Activated naive CD8-positive, alpha-beta T cell treated with anti-CD3 and anti-CD28 coated beads, Interleukin-2, amount 10 ng/mL, durations not matched to agents 7 days and 5 days (primary cell): ENCODE measurements at places on chromosomes 13 and 19. TPM values are rescaled to one million over a fixed set of nuclear protein-coding genes. Genes with fewer than 3 reads are reported as not detected.

NLRP4 gene
- not detected for total RNA-seq

DNA sequence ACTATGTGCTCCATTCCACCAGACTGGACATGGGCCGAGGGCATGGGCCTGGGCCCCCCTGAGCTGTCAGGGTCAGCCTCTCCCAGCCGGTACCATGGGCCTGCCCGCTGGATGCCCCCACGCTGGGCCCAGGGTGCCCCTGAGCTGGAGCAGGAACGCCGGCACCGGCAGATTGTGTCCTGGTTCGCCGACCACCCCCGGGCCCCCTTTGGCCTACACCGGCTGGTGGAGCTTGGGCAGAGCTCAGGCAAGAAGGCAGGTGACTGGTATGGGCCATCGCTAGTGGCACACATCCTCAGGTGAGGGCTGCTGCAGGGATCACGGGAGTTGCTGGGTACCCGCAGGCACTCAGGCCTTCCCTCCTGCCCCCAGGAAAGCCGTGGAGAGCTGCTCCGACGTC lies 3.1 kb downstream of the ATG4D start:
- no peak overlapping the region for H3K27ac ChIP-seq
- H3K4me3 ChIP-seq, result no peak overlapping the region
- peaks cover 17% of the 10 kb centered on the region for H3K4me1 ChIP-seq
- no peak for DNase-seq

DNA sequence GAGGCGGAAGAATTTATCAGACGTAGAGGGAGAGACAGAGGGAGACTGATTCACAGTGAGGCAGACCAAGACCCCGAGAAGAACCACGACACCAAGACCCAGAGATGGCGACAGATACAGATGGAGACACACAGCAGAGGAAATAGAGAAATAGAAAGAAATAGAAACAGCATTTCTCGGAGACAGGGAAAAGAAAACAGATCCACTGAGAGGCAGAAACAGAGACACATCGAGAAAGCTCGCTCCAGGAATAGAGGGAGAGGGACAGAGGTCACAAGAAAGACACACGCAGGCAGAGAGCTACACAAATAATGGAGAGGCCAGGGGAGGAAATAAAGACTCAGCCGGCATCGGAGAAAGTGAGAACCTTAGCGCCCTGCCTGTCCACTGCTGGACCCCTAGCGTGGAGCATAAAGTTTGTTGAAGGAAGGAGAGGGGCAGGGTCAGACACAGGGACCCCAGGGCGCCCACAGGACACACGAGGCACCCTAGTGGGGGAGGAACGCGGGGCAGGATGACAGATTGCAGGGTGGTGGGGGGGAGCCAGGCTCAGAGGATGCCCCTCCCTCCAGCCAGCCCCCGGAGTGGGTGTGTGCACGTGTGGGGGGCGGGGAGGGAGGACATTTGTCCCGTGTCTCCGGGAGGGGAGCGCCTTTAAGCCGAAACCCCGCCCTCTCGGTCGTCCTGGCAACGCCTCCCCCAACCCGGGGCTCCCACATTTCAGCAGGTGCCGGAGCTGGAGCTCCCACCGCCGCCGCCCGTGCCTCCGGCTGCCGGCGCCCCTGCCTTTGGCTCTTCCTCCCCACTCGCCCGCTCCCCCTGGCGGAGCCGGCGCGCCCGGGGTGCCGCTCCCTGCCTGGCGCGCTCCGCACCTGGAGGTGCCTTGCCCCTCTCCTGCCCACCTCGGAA lies at the start of gene PRKCG:
Gene PRKCG (plus strand): TSS at position 716 of the 909 bp plus-strand sequence. CDS start 298 bp downstream, outside the sequence.
- DNase-seq, result peak; percentile 78
- peak within 1 kb of the TSS; percentile 56 for H3K4me3 ChIP-seq
- peaks cover 4% of the 10 kb centered on the region for H3K36me3 ChIP-seq
- peaks cover 21% of the 10 kb centered on the region for H3K27me3 ChIP-seq
- H3K27ac ChIP-seq, result no peak within 1 kb of the TSS

- H3K27ac ChIP-seq, result no peak overlapping the region
- H3K4me3 ChIP-seq, result no peak overlapping the region
- no peaks in the 10 kb centered on the region for H3K4me1 ChIP-seq
- H3K27me3 ChIP-seq, result peaks cover 8% of the 10 kb centered on the region
Observed at GRCh38 chr19:42059196-42059595, 10.8 kb downstream of the GRIK5 start.

GRCh38 chr19:45471931-45472562 lies 4.3 kb downstream of the FOSB start:
- H3K4me1 ChIP-seq, result peaks cover 26% of the 10 kb centered on the region
- peaks cover 49% of the 10 kb centered on the region for H3K27me3 ChIP-seq
- no peak overlapping the region for H3K4me3 ChIP-seq
- no peak overlapping the region for H3K27ac ChIP-seq
- no peak for DNase-seq

PROSER3 gene
- 59.9 TPM for total RNA-seq

KPTN gene
- 8.0 TPM for total RNA-seq

DNA sequence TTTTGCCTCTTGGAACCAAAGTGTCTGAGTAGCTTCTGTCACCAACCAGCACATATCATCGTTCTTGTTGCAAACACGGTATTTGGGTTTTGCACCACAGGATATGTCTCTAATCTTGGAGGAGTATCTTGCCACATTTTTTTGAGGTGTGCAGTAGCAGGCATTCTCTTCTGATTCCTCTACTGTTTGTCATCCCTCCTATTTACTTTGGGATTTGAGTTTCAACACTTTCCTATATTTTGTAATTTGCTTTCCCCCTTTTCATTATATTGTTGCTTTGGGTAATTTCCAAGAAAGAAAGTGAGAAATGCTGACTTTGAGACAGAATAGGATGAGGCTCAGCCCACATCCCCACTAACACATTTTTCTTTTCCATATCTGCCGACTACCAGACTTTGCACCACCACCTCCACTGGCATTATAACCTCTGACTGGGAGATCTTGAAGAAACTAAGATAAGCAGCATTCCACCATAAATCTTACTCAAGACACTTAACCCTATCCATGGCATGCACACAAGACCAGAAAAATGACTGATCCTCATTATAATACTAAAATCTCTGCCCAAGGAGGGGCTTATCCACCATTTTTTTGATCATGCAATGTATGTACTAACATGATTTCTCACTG lies 12.0 kb upstream of the DZIP1 start:
- DNase-seq, result no peak
- H3K4me1 ChIP-seq, result no peaks in the 10 kb centered on the region
- H3K27ac ChIP-seq, result no peak overlapping the region
- no peak overlapping the region for H3K4me3 ChIP-seq
- no peaks in the 10 kb centered on the region for H3K36me3 ChIP-seq
- H3K27me3 ChIP-seq, result peaks cover 17% of the 10 kb centered on the region

- no peaks in the 10 kb centered on the region for H3K27me3 ChIP-seq
- H3K36me3 ChIP-seq, result peaks cover 9% of the 10 kb centered on the region
Observed at GRCh38 chr13:59906413-59907049, 257.2 kb downstream of the DIAPH3 start.

GRCh38 chr19:35225951-35226350 lies 2.6 kb downstream of the FAM187B start:
- peaks cover 4% of the 10 kb centered on the region for H3K4me1 ChIP-seq
- H3K4me3 ChIP-seq, result no peak overlapping the region
- DNase-seq, result no peak
- no peaks in the 10 kb centered on the region for H3K36me3 ChIP-seq
- no peak overlapping the region for H3K27ac ChIP-seq

DNA sequence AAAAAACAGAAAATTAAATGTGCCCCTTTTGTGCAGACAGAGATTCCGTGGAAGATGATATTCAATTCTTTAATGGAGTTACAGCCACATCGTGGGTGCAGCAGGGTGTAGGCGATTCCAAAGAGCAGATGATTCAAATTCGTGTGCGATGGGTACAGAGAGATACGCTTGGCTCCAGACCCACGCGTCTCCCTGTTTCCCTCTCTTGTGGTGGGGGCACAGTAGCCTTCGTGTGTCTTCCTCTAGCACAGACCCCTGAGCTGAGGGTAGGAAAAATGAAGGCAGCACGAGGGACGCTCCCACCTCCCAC lies 4.8 kb downstream of the TSPAN16 start:
- no peak for DNase-seq
- no peak overlapping the region for H3K4me3 ChIP-seq
- peaks cover 10% of the 10 kb centered on the region for H3K27me3 ChIP-seq
- no peak overlapping the region for H3K27ac ChIP-seq
- H3K36me3 ChIP-seq, result no peaks in the 10 kb centered on the region
- no peaks in the 10 kb centered on the region for H3K4me1 ChIP-seq

FAM32A gene
- 63.4 TPM for total RNA-seq

- peaks cover 5% of the 10 kb centered on the region for H3K36me3 ChIP-seq
- H3K4me3 ChIP-seq, result no peak overlapping the region
- no peak for DNase-seq
- no peaks in the 10 kb centered on the region for H3K27me3 ChIP-seq
Observed at GRCh38 chr19:51915324-51915867, 10.6 kb upstream of the ZNF649 start.

ZNF221 gene
- total RNA-seq, result 2.9 TPM

DNA sequence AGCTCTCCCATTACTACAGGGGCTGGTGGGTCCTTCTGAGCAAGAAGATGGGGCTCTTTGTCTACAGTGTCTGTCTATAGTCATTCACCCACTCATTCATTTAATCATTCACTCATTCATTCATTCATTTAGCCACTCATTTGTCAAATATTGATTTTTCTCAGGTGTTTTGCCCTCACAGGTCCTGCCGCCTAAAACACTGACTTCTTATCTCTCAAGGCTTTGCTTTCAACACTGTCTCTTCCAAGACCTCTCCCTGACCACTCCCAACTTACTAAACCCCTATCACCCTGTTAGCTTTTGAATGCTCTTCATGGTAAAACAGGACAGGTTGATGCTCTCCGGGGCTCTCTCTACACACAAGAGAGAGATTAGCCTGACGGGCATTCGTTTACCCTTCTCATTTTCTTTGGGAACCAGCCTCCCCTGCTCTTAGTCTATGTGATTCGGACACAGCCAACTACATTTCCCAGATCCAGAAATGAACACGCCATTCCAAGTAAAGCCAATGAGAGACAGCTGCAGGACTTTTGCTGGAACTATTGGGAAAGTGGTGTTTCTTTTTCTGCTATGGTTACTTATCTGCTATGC lies 22.7 kb downstream of the FAM187B start:
- peaks cover 67% of the 10 kb centered on the region for H3K4me1 ChIP-seq
- H3K4me3 ChIP-seq, result peak overlapping the region; percentile 81
- H3K27ac ChIP-seq, result peak overlapping the region; percentile 97
- H3K36me3 ChIP-seq, result peaks cover 6% of the 10 kb centered on the region

DNA sequence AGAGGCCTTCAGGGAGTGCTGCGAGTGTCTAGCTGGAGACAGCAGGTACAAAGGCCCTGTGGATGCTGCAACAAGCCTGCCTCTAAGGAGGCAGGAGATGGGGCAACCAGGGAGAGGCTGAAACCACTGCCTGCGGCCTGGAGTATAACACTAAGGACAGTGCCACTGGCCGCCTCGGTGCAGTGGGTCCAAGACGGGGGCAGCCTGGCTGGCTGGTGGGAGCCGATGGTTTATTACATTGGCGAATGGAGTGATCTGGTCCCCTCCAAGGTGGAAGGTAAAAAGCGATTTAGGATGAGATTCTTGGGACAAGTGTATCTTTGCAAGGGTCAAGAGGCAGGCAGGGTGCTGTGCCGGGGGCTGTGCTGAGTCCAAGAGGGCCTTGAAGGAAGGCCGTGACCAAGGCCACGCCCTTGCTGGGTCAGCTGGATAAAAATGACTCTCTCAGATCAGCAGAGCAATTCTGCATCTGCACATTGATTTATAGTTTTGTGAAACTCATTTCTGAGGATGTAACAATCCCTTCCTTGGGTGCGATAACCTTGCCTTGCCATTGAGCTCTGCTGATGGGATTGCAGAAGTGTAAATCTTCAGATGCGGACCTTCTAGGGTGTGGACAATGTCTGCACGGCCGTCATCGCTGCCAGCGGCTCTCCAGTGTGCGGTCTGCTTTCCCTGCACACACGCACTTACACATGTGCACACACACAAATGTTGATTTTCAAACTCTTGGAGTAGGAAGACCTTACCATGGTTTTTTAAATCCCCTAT lies 6.0 kb downstream of the TMEM255B start:
- DNase-seq, result no peak
- H3K4me1 ChIP-seq, result no peaks in the 10 kb centered on the region
- H3K4me3 ChIP-seq, result no peak overlapping the region
- H3K36me3 ChIP-seq, result no peaks in the 10 kb centered on the region
- no peak overlapping the region for H3K27ac ChIP-seq

DNA sequence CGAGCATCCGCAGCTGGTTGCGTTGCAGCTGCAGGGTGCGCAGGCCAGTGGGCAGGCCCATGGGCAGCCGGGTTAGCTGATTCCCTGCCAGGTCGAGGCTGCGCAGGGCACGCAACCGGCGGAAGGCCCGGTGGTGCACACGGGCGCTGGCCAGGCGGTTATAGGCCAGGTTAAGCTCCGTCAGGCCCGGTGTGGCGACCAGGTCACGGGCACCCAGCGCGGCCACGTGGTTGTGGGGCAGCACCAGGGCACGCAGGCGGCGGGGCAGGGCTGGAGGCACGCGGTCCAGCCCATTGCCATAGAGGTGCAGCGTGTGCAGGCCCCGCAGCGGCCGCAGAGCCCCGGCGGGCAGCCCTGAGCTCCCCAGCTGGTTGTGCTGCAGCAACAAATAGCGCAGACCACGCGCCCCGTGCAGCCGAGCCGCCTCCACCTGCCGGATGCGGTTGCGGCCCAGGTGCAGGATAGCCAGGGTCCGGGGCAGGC lies 5.3 kb downstream of the PODNL1 start:
- peaks cover 4% of the 10 kb centered on the region for H3K27me3 ChIP-seq
- H3K4me1 ChIP-seq, result peaks cover 3% of the 10 kb centered on the region
- no peak overlapping the region for H3K27ac ChIP-seq
- H3K36me3 ChIP-seq, result peaks cover 6% of the 10 kb centered on the region
- no peak overlapping the region for H3K4me3 ChIP-seq

DNA sequence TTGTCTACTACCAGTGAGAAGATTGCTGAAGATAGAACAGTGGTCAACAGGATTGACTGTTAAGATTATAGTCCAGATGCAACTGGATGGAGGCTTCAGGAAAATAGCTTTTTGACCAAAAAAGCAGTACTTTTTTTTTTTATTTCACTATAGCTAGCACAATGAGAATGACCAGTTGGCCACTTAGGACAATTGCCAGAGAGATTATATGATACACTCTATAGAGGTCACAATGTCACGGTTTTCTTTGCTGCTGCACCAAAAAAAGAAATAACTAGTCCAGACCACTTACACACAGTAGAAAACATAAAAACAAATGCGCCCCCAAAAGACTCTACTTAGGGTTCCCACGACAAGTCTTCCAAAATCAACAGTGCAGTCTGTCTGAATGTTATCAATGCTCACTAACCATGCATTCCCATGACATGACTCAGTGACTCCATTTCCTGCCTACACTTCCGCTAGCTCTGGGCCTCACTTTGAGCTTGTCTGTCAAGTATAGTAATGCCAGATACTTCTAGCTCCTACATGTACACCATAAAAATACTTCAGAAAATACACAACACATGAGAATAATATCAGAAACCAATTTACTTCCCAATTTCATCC lies 209.1 kb upstream of the STARD13 start:
- no peak for DNase-seq
- H3K36me3 ChIP-seq, result no peaks in the 10 kb centered on the region
- H3K27ac ChIP-seq, result no peak overlapping the region
- no peak overlapping the region for H3K4me3 ChIP-seq
- no peaks in the 10 kb centered on the region for H3K4me1 ChIP-seq
- H3K27me3 ChIP-seq, result peaks cover 4% of the 10 kb centered on the region
